ENCODE measurements at places on chromosomes 6 and 20. TPM values are rescaled to one million over a fixed set of nuclear protein-coding genes. Genes with fewer than 3 reads are reported as not detected.

RUNX2 gene
- 2.5 TPM for polyA plus RNA-seq

TFAP2A gene
- 33.6 TPM for polyA plus RNA-seq

SLC22A16 gene
- 0.40 TPM for polyA plus RNA-seq

SNPH gene
- 3.3 TPM for polyA plus RNA-seq

ARFRP1 gene
- 27.0 TPM for polyA plus RNA-seq

TTLL9 gene
- 5.5 TPM for polyA plus RNA-seq

C20orf202 gene
- 0.43 TPM for polyA plus RNA-seq

TRIM40 gene
- not detected for polyA plus RNA-seq

MBOAT1 gene
- polyA plus RNA-seq, result 29.7 TPM

PPP1R3G gene
- 1.8 TPM for polyA plus RNA-seq

CYB5R4 gene
- polyA plus RNA-seq, result 9.8 TPM

PNPLA1 gene
- 2.5 TPM for polyA plus RNA-seq

SRMS gene
- polyA plus RNA-seq, result not detected

EIF6 gene
- 126 TPM for polyA plus RNA-seq

- DNase-seq, result no peak
These were observed 27.1 kb downstream of the PRR18 start for GRCh38 chr6:166281104-166281503.

DNA sequence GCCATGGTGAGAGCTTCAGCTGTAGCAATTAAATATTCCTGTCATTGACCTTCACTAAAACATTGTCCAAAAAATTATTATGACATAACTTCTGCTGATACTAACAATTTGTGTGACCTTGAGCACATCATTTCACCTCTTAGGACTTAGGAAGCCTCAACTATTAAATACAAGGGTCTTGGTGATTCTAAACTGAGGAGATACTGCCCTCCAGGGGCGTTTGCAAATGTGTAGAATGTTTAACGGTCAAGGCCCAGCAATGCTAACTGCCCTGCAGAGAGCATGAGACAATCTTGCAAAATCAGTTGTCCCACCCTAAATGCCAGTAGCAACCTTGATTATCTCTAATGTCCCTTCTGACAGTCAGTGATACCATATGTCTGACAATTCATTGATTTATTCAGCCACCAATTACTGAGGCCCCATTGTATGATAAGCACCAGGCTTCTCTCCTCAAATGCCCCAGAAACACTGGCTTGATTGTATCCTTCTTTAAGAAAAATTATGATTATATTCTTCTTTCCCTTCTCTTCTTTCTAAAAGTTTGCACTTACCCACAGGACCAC, 284.1 kb upstream of the PLN start:
- peak; percentile 55 for DNase-seq

DNA sequence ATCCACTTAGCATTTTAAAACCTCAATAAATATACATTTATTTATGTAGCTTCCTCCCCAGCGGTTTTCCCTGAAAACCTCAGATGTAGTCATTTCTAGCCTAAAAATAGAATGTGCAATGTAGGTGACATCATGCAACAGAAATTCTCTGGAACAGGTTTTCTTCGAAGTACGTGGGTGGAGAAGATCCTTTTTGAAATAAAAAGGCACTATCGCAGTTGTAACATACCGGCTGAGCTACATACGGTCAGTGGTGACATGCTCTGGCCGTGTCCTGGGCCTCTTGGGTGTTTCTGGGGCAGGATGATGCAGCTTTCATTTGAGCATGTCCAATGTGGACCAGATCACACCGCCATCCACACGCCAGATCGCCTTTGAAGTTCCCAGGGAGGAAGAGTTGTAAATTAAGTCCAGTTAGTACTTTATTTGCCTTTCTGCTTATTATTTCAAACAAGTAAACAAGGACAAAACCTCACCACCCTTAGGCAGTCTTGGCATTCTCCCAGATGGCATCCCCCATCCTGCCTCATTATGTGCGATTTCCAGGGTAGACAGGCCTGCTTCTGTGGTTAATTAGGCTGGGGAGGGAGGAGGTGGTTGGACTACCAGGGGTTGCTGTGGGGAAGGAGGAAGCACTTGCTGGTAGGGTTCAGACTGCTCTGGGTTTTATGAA, 109.5 kb upstream of the CLDN20 start:
- DNase-seq, result peak; percentile 36

- no peak for DNase-seq
These were observed 9.2 kb downstream of the ADAM33 start for GRCh38 chr20:3672547-3673171.

- DNase-seq, result no peak
These were observed 1418.7 kb downstream of the GRIK2 start for GRCh38 chr6:102812242-102812641.

GRCh38 chr20:54084727-54085388, 14.5 kb upstream of the BCAS1 start:
- no peak for DNase-seq

- DNase-seq, result no peak
These were observed 2.7 kb upstream of the DLL1 start for GRCh38 chr6:170293341-170294231.

- DNase-seq, result no peak
These were observed 215.0 kb upstream of the SHLD1 start for GRCh38 chr20:5535125-5535756.

DNA sequence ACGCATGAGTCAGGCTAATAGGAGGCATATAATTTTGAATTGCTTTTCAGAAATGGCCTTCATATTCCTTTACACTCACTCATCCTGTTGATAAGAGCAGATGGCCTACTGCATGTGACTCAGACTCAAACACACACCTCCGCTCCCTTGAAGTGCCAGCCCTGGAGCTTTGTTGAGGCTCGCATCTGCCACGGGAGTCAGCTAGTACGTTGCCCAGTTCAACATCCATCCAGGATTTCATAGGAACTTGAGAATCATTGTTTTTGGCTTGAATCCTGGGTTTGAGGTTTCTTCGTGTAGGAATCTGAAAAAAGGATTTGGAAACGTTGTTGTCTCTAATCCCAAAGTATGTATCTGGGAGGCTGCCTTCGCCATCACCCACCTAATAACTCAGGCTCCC, 87.4 kb upstream of the JAG1 start:
- DNase-seq, result no peak

GRCh38 chr6:1240766-1241318, 71.1 kb upstream of the FOXQ1 start:
- no peak for DNase-seq

- no peak for DNase-seq
These were observed 18.0 kb upstream of the ZFAND3 start for GRCh38 chr6:37801605-37801940.
